Activated CD4-positive, CD25-positive, alpha-beta regulatory T cell (primary cell): ENCODE measurements at places on chromosomes 3 and 15.
A peak's percentile ranks its signal among the peaks of the same experiment; 100 is the strongest.

- DNase-seq = peak; percentile 7
Observed at GRCh38 chr3:179558742-179559364, 3.9 kb upstream of the ACTL6A start.

DNA sequence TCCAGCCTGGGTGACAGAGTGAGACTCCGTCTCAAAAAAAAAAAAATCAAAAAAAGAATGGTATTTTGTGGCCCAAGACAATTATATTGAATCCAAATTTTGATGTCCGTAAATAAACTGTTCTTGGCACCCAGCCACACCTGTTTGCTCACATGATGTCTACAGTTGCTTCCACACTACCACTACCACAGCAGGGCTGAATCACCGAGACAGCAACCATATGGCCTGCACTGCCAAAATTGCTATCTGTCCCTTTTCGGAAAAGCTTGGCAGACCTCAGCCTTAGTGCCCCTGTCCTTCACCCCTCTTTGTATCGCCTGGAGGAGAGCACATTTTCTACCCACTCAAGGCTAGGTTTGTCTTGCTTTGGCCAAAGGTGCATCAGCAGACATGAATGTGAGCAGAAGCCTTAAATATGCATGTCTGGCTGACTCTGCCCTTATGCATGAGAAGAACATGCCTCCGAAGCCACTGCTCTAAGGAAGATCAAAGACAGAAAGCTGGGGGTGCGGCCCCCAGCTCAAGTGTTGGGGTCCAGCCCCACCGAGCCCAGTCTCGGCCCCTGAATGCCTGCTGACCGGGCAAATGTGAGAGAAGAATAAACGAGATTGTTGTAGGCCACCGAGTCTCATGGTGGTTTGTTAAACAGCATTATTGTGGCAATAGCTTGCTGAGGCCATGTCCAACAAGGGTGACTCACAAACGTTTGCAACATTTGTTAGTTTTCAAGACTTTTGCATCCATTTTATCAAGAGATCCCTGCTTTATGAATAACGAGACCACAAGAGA, 108.1 kb downstream of the TPRA1 start:
- DNase-seq = no peak

GRCh38 chr3:159797771-159798170, 190.9 kb upstream of the IL12A start:
- DNase-seq = no peak

- no peak for DNase-seq
Observed at GRCh38 chr15:86691091-86691663, 611.5 kb downstream of the AGBL1 start.

DNA sequence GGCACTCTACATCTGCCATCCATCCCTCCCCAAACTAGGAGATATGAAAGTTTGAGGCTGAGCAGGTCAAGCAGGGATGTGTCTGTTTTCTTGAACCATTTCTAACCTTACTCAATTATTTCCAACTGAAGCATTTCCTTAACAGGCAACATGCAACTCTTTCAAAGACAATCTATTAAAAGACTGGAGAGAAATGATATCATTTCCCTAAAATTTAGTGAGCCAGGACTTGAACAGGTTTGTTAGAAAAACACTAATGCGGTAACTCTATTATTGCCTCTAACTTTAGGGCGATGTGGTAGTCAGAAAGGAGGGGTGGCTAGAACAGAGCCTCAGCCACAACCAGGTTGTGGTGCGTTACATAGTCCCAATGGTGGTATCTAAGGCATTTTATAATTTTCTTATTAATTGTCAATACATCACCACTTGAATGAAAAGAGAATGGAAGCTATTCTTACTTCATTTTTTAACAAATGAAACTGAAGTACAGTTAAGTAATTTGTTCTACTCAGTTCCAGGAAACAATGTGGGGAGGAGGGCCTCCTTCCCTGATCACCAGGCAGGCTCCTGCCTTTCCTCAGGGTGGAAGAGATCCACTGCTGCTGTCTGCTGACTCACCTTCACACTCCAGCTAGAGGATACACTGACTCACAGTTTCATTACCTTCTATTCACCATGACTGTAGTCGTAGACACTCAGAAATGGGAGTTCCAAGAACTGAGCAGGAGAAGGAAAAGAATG, 22.8 kb downstream of the MYO1E start:
- no peak for DNase-seq

DNA sequence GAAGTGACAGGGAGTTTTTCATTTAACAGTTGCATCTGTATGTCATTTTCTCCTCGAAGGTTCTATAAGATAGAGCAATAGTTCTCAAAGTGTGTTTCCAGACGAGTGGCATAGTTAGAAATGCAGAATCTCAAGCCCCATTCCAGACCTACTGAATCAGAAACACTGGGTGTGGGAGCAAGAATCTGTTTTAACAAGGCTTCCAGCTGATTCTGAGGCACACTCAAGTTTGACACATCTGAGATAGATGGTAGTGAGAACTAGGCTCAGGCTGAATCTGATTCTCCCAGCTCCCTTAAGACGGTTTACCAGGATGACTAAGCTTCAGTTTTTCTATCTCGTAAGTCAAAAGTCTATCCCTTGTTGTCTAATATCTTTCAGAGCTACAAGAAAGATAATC, 159.8 kb upstream of the NUDT16 start:
- DNase-seq = no peak

DNA sequence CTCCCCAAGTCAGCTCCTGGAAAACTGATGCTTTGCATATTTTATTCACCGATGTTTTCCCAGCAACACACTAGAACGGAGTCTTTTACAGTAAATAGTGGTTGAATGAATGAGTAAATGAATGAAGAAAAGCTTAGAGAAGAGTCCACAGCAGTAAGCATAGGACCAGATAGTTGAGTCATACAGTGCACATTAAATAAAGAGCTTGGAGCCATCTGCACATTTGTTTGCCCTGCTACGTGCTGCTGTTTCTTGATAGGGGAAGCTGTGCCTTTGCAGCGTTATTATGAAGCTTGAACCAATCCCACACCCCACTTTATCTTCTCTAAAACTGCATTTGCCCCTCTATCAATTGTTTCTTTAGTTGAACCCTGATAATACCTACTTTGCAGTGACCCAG, 1.2 kb downstream of the FAM98B start:
- no peak for DNase-seq

- no peak for DNase-seq
Observed at GRCh38 chr15:47784820-47785219, 67.5 kb downstream of the SEMA6D start.

GRCh38 chr3:82796765-82797164, 1035.3 kb upstream of the GBE1 start:
- no peak for DNase-seq

DNA sequence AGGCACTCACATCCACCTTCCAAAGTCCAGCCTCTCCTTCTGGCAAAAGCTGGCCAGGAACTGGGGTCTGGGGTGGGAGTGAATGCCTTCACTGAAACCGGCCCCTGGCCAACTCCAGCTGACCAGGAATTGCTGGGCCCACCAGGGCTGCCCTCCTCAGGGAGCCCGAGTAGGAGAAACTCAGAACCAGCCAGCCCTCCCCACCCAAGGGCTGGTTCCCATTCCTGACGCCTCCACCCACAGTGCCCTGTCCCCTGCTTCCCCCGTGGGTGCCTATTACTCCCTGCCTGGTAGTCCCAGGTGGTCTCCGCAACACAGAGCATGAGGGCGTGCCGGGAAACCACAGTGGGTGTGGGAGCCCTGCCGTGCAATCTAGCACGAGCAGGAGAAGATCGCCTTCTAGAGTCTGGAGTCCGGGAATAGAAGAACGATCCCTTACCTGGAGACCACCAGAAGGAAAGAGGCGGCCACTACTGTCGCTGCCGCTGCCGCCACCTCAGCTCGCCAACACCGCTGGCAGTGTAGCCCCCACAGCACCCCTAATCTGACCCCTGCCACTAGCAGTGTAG, 178.8 kb downstream of the POTEB3 start:
- no peak for DNase-seq

DNA sequence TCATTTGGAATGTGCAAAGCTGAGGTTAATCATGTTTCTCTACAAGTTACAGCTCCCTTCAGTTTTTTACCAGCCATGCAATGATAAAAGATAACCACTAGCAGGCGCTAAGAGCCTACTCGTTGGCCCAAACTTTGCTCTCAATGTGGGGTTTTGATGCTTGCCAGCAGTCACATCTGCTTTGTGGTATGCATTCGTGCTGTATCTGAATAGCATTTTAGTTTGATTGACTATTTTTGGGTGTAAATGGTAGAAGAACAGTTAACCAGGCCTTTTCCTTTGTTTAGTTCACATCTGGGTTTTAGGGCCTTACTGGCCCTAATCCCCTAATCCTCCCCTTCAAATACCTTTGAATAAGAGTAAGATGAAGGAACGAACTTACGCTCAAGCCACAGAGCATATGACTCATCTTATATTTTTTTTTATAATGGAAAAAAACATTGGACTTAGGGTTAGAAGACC, 4.4 kb upstream of the CLDN11 start:
- no peak for DNase-seq

- DNase-seq = no peak
Observed at GRCh38 chr3:144491333-144491732, 519.7 kb downstream of the DIPK2A start.

- DNase-seq = no peak
Observed at GRCh38 chr3:107794664-107795443, 272.1 kb downstream of the BBX start.

GRCh38 chr3:11853450-11853849, 6.8 kb upstream of the TAMM41 start:
- no peak for DNase-seq

DNA sequence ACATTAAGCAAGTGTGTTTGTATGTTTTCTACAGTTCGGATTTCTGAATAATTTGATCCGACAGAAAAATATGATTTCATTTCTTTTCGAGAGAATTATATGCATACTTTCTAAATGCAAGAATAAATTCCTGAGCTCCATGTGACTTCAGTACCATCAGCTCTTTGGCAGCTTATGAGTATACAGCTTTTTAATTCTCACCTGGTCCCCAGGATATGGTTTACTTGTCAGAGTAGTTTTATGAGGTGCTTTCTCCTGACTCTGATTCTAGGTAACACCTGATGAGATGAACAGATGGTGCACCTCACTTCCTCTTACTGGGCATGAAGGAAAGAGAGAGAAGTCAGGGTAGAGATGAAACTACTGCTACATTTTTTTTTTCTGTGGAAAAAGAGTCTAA, 3.1 kb downstream of the HGD start:
- DNase-seq = no peak

DNA sequence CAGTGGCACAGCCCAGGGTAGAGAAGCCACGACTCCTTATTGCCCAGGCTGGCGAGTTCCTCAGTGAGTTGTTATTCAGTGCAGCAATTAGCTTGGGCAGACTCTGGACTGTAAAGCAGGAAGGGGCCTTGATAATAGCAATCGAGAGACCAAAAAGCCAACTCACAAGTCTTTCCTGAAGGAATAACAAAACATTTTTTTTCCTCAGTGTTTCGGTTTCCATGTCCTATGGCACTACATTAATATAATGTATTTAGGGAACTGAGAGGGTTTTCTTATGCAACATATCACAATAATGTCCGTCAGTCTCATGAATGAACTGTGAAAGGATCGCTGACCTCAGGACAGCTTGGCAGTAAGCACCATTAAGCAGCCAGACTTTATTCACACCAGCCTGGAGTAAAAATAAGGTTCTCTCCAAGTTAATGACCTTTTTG, 248.9 kb upstream of the TBL1XR1 start:
- no peak for DNase-seq

GRCh38 chr15:41967506-41968206, 4.7 kb downstream of the EHD4 start:
- DNase-seq = no peak

GRCh38 chr3:140756240-140757016, 78.6 kb downstream of the TRIM42 start:
- no peak for DNase-seq

- no peak for DNase-seq
Observed at GRCh38 chr3:142808103-142808917, 80.6 kb downstream of the PCOLCE2 start.

GRCh38 chr15:40398413-40398873, 7.2 kb upstream of the IVD start:
- no peak for DNase-seq

GRCh38 chr15:22980189-22981050, at the start of gene CYFIP1:
Gene CYFIP1 (minus strand): TSS chr15:22980368. CDS start chr15:22947285, 33,083 bp downstream.
- DNase-seq = no peak

DNA sequence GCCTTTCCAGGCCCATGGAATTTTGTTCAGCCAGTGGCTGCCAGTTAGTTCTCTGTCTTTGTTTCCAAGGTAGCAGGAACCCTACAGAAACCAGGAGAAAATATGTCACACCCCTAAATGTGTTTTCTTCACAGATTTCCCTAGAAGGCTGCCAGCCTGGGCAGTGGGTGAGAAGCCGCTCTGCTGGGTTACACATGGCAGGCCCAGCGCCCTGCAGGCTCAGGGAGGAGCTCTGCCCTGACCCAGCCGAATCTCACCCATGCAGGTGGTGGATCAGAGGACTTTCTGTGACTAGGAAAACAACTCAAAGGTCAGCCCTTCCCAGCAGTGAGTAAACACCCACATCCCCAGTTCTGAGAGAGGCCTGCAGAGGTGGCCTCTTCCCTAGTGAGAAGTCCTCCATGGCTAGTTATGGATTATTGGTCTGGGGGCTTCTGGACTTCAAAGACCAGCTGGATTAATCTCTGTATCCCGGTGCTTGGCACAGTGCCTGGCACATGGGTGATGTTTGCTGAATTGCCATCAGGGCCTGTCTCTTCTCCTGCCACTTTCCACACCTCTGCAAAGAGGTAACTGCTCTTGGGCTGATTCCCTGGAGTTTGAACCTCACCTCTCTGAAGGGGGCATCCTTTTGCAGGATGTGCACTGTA, 34.7 kb upstream of the BDH1 start:
- DNase-seq = no peak

DNA sequence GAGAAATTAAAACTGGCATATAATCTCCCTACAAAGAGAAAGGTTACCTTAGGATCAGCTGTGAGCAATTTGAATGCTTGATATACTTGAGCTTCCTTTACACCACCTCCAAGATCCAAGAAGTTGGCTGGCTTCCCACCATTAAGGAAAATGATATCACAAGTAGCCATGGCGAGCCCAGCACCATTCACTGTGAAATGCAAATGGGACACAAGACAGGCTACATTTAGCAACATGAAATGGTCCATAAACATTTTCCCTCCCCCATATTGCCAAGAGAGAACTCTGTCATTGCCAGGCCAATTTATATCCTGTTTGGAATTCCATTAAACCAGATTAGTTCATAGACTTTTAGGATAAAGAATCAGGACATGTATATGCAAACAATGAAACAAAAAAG, 158.7 kb downstream of the SUCLG2 start:
- no peak for DNase-seq

DNA sequence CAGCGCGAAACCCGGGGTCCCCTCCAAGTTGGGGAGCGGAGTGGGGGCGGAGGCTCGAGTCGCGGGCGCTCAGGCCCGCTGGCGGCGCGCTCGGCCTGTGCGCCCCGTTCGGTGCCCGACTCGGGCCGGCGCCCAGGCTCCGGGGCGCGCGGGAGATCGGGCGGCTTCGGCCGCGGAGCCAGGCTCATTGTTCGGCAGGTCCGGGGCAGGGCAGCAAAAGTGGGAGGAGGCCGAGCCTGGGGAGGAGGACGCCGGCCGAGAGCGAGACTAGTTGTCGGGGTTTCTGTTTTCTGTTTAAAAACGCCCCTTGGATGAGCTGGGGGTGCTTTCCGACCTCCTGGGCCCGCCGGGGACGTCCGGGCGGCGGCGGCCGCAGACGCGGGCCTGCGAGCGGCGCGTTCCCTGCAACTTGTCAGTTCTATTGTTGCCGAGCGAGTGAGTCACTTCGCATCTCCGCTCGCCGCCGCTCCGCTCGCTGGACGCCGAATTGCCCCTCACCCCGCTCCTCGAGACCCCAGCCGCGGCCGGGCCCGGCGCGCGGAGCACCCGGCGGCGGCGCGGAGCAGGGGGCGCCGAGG, 676 bp downstream of the TCF12 start:
- DNase-seq = peak; percentile 29

- DNase-seq = no peak
Observed at GRCh38 chr3:144743225-144743668, 771.6 kb downstream of the DIPK2A start.
